ENCODE measurements at places on chromosomes 7 and 10. TPM values are rescaled to one million over a fixed set of nuclear protein-coding genes. Genes with fewer than 3 reads are reported as not detected.

DNA sequence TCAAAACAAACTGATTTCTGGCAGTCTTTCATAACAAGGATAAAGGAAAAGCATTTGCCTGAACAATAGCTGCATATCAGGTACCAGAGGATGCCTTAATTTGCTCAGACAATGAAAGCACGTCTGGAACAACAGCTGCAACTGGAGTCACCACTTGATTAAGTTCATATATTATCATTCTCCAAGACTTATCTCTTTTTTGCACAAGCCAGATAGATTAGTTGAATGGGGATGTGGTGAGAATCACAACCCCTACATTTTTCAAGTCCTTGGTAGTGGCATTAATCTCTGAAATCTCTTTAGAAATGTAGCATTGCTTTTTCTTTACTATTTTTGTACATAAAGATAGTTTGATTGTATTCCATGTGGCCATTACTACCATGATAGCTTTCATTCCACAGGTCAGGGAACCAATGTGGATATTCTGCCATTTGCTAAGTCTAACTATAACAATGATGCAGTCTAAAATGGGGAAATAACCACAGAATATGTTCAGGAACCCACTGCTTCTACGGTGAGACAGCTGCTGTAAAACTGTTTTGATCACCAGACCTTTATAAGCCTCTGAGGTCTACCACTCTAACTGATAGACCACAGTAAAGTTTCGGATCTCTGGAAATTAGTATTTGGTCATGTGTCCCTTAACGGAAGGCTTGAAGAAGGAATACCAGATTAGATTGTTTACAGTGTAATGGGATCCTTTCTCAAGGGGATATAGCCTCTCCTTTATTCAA, 1176.2 kb downstream of the DNAJB9 start:
- no peak overlapping the region for H3K27ac ChIP-seq
- no peak overlapping the region for H3K4me3 ChIP-seq
- H3K4me1 ChIP-seq = no peaks in the 10 kb centered on the region
- no peak for DNase-seq

- DNase-seq = no peak
- H3K27ac ChIP-seq = no peak overlapping the region
- H3K4me3 ChIP-seq = no peak overlapping the region
- no peaks in the 10 kb centered on the region for H3K36me3 ChIP-seq
- peaks cover 15% of the 10 kb centered on the region for H3K4me1 ChIP-seq
Measured at GRCh38 chr10:87721781-87722180, 62.1 kb downstream of the PAPSS2 start.

- no peaks in the 10 kb centered on the region for H3K27me3 ChIP-seq
- no peak overlapping the region for H3K4me3 ChIP-seq
- peaks cover 3% of the 10 kb centered on the region for H3K36me3 ChIP-seq
- H3K4me1 ChIP-seq = peaks cover 34% of the 10 kb centered on the region
- H3K27ac ChIP-seq = no peak overlapping the region
- DNase-seq = no peak
Measured at GRCh38 chr7:112006071-112006470, 200.1 kb downstream of the DOCK4 start.

DNA sequence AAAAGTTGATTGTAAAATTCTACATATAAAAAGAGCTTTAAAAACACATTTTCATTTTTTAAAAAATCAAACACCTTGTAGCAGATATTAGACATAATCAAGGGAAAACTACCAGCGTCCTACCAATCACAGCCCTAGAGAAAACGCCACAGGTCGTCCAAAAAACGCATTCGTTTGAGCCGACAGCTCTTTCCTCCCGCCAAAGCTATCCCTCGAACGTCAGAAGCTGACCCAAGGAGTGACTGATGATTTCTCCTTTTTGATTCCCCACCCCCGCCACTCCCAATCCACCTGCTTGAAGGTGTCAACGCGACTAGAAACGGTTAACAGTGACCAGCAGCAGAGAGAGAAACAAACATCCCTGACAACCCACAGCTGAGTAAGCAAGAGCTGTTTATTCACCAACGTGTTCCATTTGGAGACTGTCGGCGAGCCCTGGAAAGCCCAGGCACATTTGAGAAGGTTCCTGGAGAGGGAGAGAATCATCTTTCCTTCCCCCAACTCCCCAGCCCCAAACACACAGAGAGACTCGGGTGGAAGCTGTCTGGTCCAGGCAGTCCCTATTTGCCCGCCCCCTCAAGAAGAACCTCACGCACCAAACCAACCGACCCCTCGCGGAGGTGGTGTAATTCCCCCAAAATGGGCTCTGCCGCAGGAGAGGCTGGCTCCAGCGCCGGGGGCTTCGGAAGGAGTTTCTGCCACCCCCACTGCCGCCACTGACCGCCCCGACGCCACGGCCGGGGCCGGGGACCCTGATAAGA, 622 bp downstream of the CPEB3 start:
- peaks cover 7% of the 10 kb centered on the region for H3K36me3 ChIP-seq
- peaks cover 21% of the 10 kb centered on the region for H3K4me1 ChIP-seq
- H3K4me3 ChIP-seq = peak overlapping the region; percentile 92
- peak overlapping the region; percentile 92 for H3K27ac ChIP-seq

- H3K36me3 ChIP-seq = peaks cover 2% of the 10 kb centered on the region
- H3K4me1 ChIP-seq = peaks cover 30% of the 10 kb centered on the region
- peak; percentile 36 for DNase-seq
- no peaks in the 10 kb centered on the region for H3K27me3 ChIP-seq
Measured at GRCh38 chr7:148084138-148084537, 506.4 kb upstream of the C7orf33 start.

The TRPV5 gene
- total RNA-seq = 0.29 TPM

The BAZ1B gene
- total RNA-seq = 77.8 TPM

The FAM221A gene
- 16.9 TPM for total RNA-seq

The LZTS2 gene
- 110 TPM for total RNA-seq
